ENCODE measurements at places on chromosomes 2 and 18. TPM values are rescaled to one million over a fixed set of nuclear protein-coding genes. Genes with fewer than 3 reads are reported as not detected.

LCT gene
- not detected for total RNA-seq

ZNF804A gene
- 0.23 TPM for total RNA-seq

- H3K27me3 ChIP-seq: no peaks in the 10 kb centered on the region
- H3K36me3 ChIP-seq: no peaks in the 10 kb centered on the region
- H3K4me3 ChIP-seq: no peak overlapping the region
- H3K4me1 ChIP-seq: no peaks in the 10 kb centered on the region
- no peak overlapping the region for H3K27ac ChIP-seq
Observed at GRCh38 chr2:199405241-199405640, 52.5 kb downstream of the SATB2 start.

GRCh38 chr2:99487906-99488305 lies 1.9 kb downstream of the REV1 start:
- no peaks in the 10 kb centered on the region for H3K27me3 ChIP-seq
- H3K36me3 ChIP-seq: no peaks in the 10 kb centered on the region
- no peak overlapping the region for H3K4me3 ChIP-seq
- no peak overlapping the region for H3K27ac ChIP-seq
- DNase-seq: no peak

EDAR gene
- not detected for total RNA-seq

- no peaks in the 10 kb centered on the region for H3K27me3 ChIP-seq
- no peak overlapping the region for H3K4me3 ChIP-seq
- no peak overlapping the region for H3K27ac ChIP-seq
- DNase-seq: peak; percentile 61
- no peaks in the 10 kb centered on the region for H3K4me1 ChIP-seq
- no peaks in the 10 kb centered on the region for H3K36me3 ChIP-seq
Observed at GRCh38 chr2:240584486-240585031, 2.0 kb upstream of the CAPN10 start.

EFHD1 gene
- total RNA-seq: 236 TPM

DYSF gene
- 28.8 TPM for total RNA-seq

UGT1A4 gene
- not detected for total RNA-seq

DNA sequence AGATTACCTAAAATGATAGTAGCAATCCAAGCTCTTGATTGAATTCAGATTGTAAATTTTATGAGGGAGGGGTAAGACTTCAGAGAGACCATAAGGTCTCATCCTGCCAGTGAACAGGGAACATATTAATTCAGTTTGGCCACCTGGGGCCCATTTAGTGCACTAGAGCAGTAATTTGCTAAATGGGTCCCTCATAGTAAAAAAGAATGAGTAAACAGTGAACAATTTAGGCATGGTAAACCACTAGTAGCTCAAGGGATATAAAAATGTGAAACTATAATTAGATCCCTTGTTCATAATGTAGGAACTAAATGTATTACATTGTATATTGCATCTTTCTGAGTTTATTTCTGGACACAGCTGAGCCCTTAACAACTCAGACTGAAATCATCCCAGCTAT lies 4.9 kb upstream of the PHLPP1 start:
- H3K27me3 ChIP-seq: no peaks in the 10 kb centered on the region
- no peaks in the 10 kb centered on the region for H3K36me3 ChIP-seq
- no peak overlapping the region for H3K27ac ChIP-seq

TP53I3 gene
- 21.0 TPM for total RNA-seq

SERPINB7 gene
- not detected for total RNA-seq

GRCh38 chr2:147135376-147135775 lies 709.5 kb upstream of the ACVR2A start:
- no peak overlapping the region for H3K4me3 ChIP-seq
- no peaks in the 10 kb centered on the region for H3K4me1 ChIP-seq
- no peak for DNase-seq
- no peaks in the 10 kb centered on the region for H3K36me3 ChIP-seq

- H3K27me3 ChIP-seq: no peaks in the 10 kb centered on the region
- DNase-seq: no peak
- no peak overlapping the region for H3K4me3 ChIP-seq
- no peaks in the 10 kb centered on the region for H3K4me1 ChIP-seq
- H3K36me3 ChIP-seq: no peaks in the 10 kb centered on the region
Observed at GRCh38 chr2:96449637-96450036, 55.5 kb downstream of the NEURL3 start.

DNA sequence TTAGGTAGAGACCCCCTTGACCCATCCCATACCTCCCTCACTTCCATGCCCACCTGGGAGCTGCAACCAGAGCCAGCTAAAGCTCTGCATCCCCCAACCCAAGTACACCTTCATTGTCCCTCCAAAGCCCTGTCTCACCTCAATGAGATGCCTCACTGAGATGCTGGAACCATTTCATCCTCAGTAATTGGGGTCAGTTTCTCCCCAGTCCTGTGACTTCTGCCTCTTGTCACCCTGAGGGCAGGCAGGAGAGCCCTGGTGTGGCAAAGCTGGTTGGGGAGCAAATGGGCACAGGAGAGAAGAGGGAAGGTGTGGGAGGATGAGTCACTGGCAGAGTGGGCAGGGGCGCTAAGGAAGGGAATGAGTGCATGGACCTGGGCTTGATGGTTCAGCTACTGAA lies 27.9 kb upstream of the NT5DC4 start:
- no peak overlapping the region for H3K4me3 ChIP-seq
- H3K36me3 ChIP-seq: no peaks in the 10 kb centered on the region
- H3K27me3 ChIP-seq: no peaks in the 10 kb centered on the region
- no peak for DNase-seq
- H3K4me1 ChIP-seq: no peaks in the 10 kb centered on the region

DNA sequence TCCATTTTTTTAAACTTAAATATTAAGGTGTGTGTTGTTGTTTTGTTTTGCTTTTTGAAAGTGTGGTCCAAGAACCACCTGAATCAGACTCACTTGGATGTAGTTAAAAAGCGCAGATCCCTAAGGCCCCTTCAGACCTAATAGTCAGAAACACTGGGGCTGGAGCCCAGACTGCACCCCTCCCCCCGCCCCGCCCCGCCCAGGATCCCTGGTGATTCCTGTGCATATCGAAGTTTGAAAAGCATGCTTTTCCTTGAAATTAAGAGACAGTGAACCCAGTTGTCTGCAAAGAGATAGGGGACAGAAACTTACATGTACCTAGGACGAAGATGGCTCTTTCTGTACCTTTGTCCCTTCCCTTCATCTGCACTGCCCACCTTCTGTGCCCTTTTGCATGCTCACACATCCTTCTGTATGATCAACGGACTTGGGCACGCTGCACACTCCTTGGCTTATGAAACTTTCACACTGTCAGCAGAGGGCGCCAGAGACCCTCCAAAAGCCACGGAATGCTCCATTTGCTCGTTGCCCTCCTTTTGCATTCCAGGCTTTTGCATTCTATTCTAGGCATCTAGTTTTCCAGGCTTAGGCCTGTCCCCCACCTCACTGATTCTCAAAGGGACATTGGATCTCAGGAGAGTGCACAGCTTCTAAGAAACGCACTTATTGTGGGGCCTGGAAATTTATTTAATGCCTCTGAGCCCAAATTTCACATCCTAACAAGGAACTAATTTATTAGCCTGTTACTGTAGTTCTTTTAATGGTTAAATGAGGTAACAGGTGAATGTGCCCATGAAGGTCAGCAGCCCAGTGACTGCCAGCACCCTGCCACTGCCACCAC lies 32.8 kb upstream of the SLC14A1 start:
- no peaks in the 10 kb centered on the region for H3K27me3 ChIP-seq
- no peak overlapping the region for H3K27ac ChIP-seq
- no peak overlapping the region for H3K4me3 ChIP-seq

TMEM87B gene
- total RNA-seq: 31.5 TPM

GRCh38 chr2:196182439-196183171 lies 11.2 kb upstream of the STK17B start:
- H3K4me3 ChIP-seq: no peak overlapping the region
- H3K27ac ChIP-seq: no peak overlapping the region
- H3K36me3 ChIP-seq: no peaks in the 10 kb centered on the region
- DNase-seq: no peak
- no peaks in the 10 kb centered on the region for H3K27me3 ChIP-seq

DNA sequence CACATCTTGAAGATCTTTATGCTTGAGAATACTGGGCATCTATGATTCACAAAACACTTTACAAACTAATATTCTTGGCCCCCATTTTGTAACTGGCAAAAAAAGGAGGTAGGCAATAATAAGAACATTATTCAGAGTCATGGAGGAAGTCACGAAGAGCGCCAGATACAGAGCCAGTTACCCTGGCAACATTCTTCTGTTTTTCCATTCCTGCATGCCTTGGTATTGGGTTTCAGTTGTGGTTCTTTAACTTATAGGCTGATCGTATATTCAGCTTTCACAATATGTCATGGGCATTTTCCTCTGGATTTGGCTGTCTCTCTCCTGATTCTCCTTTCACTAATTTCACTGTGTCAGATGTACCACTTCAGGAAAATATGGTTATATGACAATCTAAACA lies 234.7 kb downstream of the HRH4 start:
- H3K4me1 ChIP-seq: no peaks in the 10 kb centered on the region
- H3K36me3 ChIP-seq: no peaks in the 10 kb centered on the region
- no peak overlapping the region for H3K27ac ChIP-seq
- H3K4me3 ChIP-seq: no peak overlapping the region

DNA sequence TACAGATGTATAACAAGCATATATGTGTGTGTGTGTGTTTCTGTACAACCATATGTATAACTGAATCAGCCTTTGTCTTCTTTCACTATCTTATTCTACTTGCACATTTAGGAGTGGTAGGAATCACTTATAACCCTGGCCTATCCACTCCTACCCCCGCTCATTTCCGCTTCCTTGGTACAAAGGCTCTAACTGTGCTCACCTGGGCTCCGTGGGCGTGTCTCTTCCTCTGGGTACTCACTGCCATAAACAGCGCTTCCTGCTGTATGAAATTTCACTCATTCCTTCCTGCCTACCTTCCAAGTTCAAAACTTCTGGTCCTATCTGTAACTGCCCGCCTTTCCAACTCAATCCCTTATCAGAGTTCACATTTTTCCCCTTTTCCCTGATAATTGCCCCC lies 815.5 kb downstream of the EPHA4 start:
- H3K36me3 ChIP-seq: no peaks in the 10 kb centered on the region
- no peak overlapping the region for H3K27ac ChIP-seq
- no peaks in the 10 kb centered on the region for H3K27me3 ChIP-seq
- H3K4me3 ChIP-seq: no peak overlapping the region

GREB1L gene
- 5.1 TPM for total RNA-seq

- H3K4me1 ChIP-seq: no peaks in the 10 kb centered on the region
- H3K4me3 ChIP-seq: no peak overlapping the region
- H3K36me3 ChIP-seq: no peaks in the 10 kb centered on the region
- H3K27ac ChIP-seq: no peak overlapping the region
Observed at GRCh38 chr2:65583061-65583460, 150.7 kb upstream of the SPRED2 start.

DNA sequence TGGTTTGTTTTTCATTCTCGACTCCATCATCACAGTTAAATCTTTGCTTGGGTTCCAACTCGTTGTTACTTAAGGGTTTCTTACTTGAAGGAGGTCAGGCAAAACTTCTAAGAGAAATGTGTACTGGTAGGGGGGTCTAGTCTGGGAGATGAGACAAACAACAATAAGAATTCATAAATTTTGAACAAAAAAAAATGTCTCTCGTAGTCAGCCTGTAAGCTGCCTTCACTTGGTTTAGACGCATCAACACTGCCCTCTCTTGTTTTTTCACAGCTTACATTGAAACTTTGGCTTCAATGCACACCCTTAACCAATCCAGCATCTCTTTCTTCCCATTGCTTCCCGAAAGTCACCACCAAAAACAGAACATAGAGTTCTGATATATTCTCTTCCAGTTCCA lies 576.4 kb upstream of the PIK3C3 start:
- H3K4me3 ChIP-seq: no peak overlapping the region
- no peaks in the 10 kb centered on the region for H3K4me1 ChIP-seq
- no peaks in the 10 kb centered on the region for H3K27me3 ChIP-seq

DNA sequence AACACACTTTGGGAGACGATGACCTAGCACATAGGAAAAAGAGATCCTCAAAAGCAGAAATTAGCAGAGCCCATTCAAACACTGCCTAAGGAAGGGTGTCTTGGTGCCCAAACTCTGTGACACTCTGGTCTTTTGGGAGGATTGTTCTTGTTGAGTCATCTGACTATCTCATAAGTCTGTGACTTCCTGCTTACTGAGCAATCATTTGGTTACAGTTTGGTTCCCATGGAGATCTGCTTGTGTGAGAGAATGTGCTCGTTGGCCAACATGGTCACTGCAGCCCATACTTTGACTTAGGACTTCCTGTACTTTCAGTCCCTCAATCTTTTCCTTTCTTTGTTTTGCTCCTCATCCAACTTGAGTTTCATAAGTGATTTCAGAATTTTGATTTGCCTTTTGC lies 602.9 kb downstream of the NYAP2 start:
- no peaks in the 10 kb centered on the region for H3K4me1 ChIP-seq
- H3K27ac ChIP-seq: peak overlapping the region; percentile 14
- no peak overlapping the region for H3K4me3 ChIP-seq
- H3K36me3 ChIP-seq: no peaks in the 10 kb centered on the region

- no peak overlapping the region for H3K27ac ChIP-seq
- H3K27me3 ChIP-seq: no peaks in the 10 kb centered on the region
- H3K4me3 ChIP-seq: no peak overlapping the region
- H3K36me3 ChIP-seq: no peaks in the 10 kb centered on the region
- H3K4me1 ChIP-seq: no peaks in the 10 kb centered on the region
Observed at GRCh38 chr2:235032466-235032865, 80.6 kb downstream of the SH3BP4 start.

TMEM37 gene
- total RNA-seq: 5.2 TPM

DNA sequence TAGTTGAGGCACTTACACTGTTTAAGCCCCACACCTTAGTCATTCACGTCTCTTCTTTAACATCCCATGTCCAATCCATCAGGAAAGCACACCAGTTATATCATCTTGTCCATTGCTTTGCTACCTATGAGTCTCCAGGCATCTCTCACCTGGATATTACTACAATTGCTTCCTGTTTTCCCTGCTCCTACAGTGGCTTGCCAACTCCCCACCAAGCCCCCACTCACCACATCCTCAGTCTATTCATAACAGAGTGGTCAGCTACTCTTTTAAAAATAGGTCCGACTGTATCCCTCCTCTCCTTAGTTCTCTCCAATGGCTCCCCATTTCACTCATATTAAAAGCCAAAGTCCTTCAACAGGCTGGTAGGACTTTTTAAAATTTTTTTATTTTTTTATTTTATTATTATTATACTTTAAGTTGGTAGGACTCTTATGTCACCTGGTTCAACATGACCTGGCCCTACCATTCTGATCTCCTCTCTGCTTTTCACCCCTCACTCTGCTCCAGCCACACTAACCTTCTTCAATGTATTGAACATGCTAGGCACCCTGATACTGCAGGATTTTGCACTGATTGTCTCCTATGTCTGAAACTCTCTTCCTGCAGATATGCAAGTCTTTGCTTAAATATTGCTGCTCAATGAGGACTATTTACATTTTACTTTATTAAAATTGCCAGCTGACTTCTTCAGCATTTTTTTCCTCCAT lies 253.2 kb downstream of the CYRIA start:
- no peak overlapping the region for H3K27ac ChIP-seq
- no peaks in the 10 kb centered on the region for H3K4me1 ChIP-seq
- DNase-seq: no peak
- H3K36me3 ChIP-seq: no peaks in the 10 kb centered on the region
- H3K27me3 ChIP-seq: peaks cover 2% of the 10 kb centered on the region

FAM228A gene
- 3.9 TPM for total RNA-seq

All from aorta (tissue), 5 donors.